ENCODE measurements at places on chromosomes 13 and 19.

DNA sequence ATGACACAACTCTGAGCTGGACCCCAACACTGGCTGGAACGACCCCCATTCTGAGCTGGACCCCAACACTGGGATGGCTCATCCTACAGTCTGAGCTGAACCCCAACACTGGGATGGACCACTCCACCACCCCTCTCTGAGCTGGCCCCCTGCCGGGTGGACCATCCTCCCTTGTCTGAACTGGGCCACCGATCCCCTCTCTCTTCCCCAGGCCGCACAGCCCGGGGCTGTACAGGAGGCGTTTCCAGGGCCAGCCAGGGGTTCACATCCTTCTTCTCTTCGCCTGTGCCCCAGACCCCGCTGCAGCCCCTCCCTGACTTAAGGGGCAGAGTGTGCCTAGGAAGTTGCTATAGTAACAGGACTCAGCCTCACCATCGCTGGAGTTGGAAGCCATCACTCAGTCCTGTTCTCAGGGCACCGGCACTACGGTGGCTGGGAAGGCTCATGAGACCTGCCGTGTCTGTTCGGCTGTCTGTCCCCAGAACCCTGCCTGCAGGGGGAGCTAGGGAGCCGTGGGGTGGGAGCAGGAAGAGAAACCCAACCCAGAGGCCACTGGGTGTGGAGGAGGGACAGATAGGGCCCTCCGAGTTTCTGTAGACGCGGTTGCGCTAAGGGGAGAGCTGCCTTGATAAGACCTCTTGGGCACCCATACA, 3.7 kb downstream of the PRKACA start:
- H3K27me3 ChIP-seq = no peaks in the 10 kb centered on the region
- DNase-seq = no peak

DNA sequence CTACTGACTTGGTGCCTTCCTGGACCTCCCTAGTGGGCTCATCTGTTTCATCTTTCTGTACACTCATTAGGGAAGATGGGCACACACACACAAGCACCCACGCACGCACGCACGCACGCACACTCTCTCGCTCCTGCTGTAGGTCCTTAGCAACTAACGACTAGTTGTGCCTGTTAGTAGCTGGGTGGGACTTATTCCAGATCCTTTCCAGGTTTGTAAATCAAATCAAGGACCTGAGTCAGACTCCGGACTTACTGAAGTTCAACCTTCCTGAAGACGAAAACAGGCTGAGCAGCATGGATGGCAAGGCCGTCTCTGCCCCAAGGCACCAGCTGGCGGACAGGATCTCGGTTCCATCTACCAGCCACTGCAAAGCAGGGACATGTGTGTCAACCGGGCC, 76.2 kb downstream of the SLC15A1 start:
- H3K4me3 ChIP-seq = no peak overlapping the region
- H3K27ac ChIP-seq = no peak overlapping the region
- DNase-seq = no peak
- H3K36me3 ChIP-seq = no peaks in the 10 kb centered on the region

GRCh38 chr19:7260161-7260560, 34.1 kb downstream of the INSR start:
- H3K36me3 ChIP-seq = no peaks in the 10 kb centered on the region
- H3K4me3 ChIP-seq = no peak overlapping the region
- no peak for DNase-seq
- no peak overlapping the region for H3K27ac ChIP-seq

- H3K4me3 ChIP-seq = no peak overlapping the region
- no peaks in the 10 kb centered on the region for H3K4me1 ChIP-seq
- DNase-seq = no peak
- peaks cover 2% of the 10 kb centered on the region for H3K36me3 ChIP-seq
Measured at GRCh38 chr13:34777089-34777913, 164.8 kb upstream of the NBEA start.

DNA sequence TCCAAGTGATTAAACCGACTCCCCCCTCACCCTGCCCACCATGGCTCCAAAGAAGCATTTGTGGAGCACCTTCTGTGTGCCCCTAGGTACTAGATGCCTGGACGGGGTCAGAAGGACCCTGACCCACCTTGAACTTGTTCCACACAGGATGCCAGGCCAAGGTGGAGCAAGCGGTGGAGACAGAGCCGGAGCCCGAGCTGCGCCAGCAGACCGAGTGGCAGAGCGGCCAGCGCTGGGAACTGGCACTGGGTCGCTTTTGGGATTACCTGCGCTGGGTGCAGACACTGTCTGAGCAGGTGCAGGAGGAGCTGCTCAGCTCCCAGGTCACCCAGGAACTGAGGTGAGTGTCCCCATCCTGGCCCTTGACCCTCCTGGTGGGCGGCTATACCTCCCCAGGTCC, 2.0 kb downstream of the APOE start:
- H3K27ac ChIP-seq = no peak overlapping the region
- DNase-seq = no peak
- no peak overlapping the region for H3K4me3 ChIP-seq
- H3K4me1 ChIP-seq = peaks cover 6% of the 10 kb centered on the region
- peaks cover 48% of the 10 kb centered on the region for H3K27me3 ChIP-seq

DNA sequence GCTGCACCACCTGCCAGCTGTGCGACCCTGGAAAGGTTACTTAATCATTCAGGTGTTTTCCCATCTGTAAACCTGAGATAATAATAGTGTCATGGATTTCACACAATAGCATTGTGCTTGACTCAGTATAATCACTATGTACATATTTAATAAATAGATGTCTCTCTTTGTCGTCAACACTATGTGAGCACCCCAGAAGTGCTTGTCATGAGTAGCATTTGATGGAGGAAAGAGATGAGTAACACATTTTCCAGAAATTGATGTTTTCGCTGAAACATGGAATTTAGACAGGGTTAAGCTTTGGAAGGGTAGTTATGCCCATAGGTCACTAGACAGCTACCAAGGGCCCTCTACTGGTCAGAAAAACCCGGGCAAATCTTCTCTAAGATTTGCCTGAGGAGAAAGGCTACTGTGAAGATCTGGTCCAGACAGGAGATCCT, 9.5 kb upstream of the MBNL2 start:
- no peaks in the 10 kb centered on the region for H3K27me3 ChIP-seq
- no peak overlapping the region for H3K27ac ChIP-seq
- no peak overlapping the region for H3K4me3 ChIP-seq
- H3K36me3 ChIP-seq = no peaks in the 10 kb centered on the region
- peaks cover 11% of the 10 kb centered on the region for H3K4me1 ChIP-seq
- DNase-seq = no peak

- no peak overlapping the region for H3K4me3 ChIP-seq
- H3K27ac ChIP-seq = no peak overlapping the region
- DNase-seq = no peak
- H3K4me1 ChIP-seq = no peaks in the 10 kb centered on the region
- H3K36me3 ChIP-seq = peaks cover 2% of the 10 kb centered on the region
Measured at GRCh38 chr19:35055715-35056179, 14.2 kb downstream of the HPN start.

- H3K27ac ChIP-seq = no peak within 1 kb of the TSS
- no peak within 1 kb of the TSS for H3K4me3 ChIP-seq
- no peaks in the 10 kb centered on the region for H3K27me3 ChIP-seq
- no peak for DNase-seq
Measured at GRCh38 chr19:42427313-42427712, at the start of gene LIPE. Gene LIPE, minus strand, starts transcription at chr19:42427388. Its CDS starts 239 bp downstream, at chr19:42427149.

DNA sequence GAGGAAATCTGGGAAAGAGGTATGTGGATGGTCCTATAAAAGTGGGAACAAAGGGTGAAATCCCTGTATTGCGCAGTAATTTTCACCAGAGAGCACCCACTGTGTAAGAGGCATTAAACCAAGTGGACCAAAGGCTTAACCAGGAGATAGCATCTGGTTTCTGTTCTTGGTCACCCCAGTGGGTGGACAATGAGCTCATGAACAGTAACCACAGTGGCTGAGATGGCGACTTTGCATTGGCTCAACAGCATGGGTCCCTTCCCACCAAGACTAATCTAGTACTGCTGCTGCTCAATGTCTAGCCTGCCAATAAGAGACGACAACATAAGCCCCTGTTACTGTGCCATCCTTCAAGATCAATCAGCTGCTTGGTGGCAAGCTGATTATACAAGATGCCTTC, 36.6 kb downstream of the CCDC169 start:
- no peak overlapping the region for H3K4me3 ChIP-seq
- no peak overlapping the region for H3K27ac ChIP-seq
- H3K27me3 ChIP-seq = no peaks in the 10 kb centered on the region
- H3K36me3 ChIP-seq = no peaks in the 10 kb centered on the region

- no peak for DNase-seq
- no peaks in the 10 kb centered on the region for H3K27me3 ChIP-seq
- no peak overlapping the region for H3K27ac ChIP-seq
- no peaks in the 10 kb centered on the region for H3K4me1 ChIP-seq
Measured at GRCh38 chr13:24495151-24495729, 17.3 kb downstream of the PARP4 start.

DNA sequence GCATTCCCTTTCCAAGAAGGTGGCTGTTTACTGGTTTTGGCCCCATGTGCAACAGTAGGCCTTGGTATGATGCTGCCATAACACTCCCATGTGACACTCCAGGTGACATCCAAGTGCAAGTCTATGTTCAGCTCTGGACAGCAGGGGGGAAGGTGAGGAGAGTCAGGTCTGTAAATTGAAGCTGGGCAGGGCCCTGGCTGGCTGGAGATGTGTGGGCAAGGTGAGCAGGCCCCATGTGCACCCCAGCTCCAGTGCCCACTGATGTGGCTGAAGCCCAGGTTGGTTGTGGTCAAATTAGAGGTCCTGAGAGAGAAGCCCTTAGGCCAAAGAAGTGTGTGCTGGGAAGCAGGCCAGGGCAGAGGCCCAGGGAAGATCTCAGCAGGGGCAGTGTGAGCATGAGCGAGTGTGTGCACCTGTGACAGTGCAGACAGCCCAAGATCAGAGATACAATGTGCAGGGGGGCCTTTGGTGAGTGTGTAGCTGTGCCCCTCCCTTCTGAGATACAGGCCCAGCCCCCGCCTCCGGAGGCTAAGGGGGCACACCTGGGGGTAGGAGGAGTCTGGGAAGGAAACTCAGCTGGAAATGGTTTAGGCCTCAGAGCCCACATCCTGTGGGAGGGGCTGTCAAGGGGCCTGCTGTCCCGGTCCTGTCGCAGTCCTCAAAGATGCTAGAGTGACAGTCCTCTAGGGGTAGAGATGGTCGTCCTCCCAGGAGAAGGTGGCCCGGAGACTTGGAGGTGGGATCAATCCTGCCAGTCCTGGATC, 18.6 kb downstream of the DEDD2 start:
- peaks cover 38% of the 10 kb centered on the region for H3K36me3 ChIP-seq
- H3K4me3 ChIP-seq = peak overlapping the region; percentile 76

- H3K36me3 ChIP-seq = peaks cover 1% of the 10 kb centered on the region
- no peaks in the 10 kb centered on the region for H3K27me3 ChIP-seq
- H3K27ac ChIP-seq = no peak within 1 kb of the TSS
- peaks cover 12% of the 10 kb centered on the region for H3K4me1 ChIP-seq
- H3K4me3 ChIP-seq = no peak within 1 kb of the TSS
- DNase-seq = no peak
Measured at GRCh38 chr13:113657851-113658741, at the start of gene ATP4B. Gene ATP4B, minus strand, starts transcription at chr13:113658198. Its CDS starts 54 bp downstream, at chr13:113658144.

- no peak overlapping the region for H3K4me3 ChIP-seq
- H3K4me1 ChIP-seq = no peaks in the 10 kb centered on the region
- no peak for DNase-seq
- H3K27ac ChIP-seq = no peak overlapping the region
- no peaks in the 10 kb centered on the region for H3K36me3 ChIP-seq
Measured at GRCh38 chr13:26568132-26568815, 10.8 kb downstream of the WASF3 start.

DNA sequence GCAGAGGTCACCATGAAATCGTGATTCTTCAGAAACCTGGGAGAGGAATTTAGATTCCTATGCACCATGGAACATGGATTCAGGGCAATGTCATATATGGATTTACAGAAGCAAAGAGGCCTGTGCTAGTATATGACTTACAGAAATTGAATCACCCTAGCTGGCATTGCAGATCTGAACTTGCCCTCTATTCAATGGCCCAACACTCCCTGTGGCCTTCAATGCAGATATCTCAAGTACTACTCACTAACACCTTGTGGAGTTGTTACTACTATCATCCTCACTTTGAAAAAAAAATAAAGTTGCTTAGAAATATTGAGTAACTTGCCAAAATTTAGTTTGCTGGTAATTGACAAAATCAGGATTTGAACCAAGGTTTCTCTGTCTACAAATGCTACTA, 305.4 kb upstream of the SLITRK1 start:
- no peaks in the 10 kb centered on the region for H3K4me1 ChIP-seq
- H3K27ac ChIP-seq = no peak overlapping the region
- no peaks in the 10 kb centered on the region for H3K36me3 ChIP-seq
- H3K4me3 ChIP-seq = no peak overlapping the region
- no peak for DNase-seq

GRCh38 chr19:4988770-4989251, 19.9 kb downstream of the KDM4B start:
- peaks cover 70% of the 10 kb centered on the region for H3K4me1 ChIP-seq
- DNase-seq = no peak
- H3K36me3 ChIP-seq = peaks cover 7% of the 10 kb centered on the region
- no peaks in the 10 kb centered on the region for H3K27me3 ChIP-seq
- no peak overlapping the region for H3K4me3 ChIP-seq

- no peak for DNase-seq
- H3K27me3 ChIP-seq = peaks cover 17% of the 10 kb centered on the region
- H3K4me1 ChIP-seq = no peaks in the 10 kb centered on the region
- no peak overlapping the region for H3K4me3 ChIP-seq
Measured at GRCh38 chr13:100751826-100752225, 77.2 kb upstream of the TMTC4 start.

DNA sequence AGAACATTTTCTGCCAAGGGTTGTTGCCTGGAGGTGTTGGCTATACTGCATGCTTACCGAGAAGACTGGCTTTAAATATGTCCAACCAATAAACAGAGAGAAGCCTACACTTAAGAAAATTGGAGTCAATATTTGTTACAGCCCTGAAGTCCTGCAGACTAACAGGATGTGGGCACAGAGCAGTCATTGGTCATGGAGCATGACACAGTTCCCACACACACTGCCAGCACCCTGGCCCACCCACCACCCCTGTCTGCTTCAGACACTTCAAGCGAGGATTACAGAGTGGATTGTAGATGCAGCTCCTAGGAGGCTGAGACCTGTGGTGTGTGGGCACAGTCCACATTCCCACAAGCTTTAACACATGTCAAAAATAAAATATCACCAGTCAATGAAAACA, 21.0 kb upstream of the SERP2 start:
- peak overlapping the region; percentile 62 for H3K27ac ChIP-seq
- H3K36me3 ChIP-seq = peaks cover 2% of the 10 kb centered on the region
- peaks cover 15% of the 10 kb centered on the region for H3K4me1 ChIP-seq
- H3K4me3 ChIP-seq = peak overlapping the region; percentile 20
- no peaks in the 10 kb centered on the region for H3K27me3 ChIP-seq
- DNase-seq = no peak

DNA sequence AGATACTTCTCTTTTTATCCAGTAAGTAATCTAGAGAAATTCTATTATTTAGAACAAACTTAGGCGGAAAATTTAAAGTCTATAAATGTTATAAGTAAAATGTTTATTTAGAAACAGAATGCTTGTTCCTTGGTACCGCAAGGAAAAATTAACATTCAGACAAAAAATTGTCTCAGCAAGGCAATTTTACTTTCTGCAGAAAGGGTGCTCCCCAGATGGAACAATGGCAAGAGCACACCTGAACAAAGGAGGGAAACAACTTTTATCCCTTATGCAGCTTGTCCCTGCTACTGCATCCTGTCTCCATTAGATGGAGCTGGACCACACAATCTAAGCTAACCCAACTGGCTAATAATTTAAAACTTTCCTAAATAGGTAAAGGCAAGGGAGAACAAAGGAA, 6.5 kb upstream of the ZNF708 start:
- H3K4me1 ChIP-seq = no peaks in the 10 kb centered on the region
- H3K36me3 ChIP-seq = peaks cover 5% of the 10 kb centered on the region
- no peak overlapping the region for H3K27ac ChIP-seq
- DNase-seq = no peak
- no peak overlapping the region for H3K4me3 ChIP-seq

Measured in central memory CD8-positive, alpha-beta T cell (primary cell).